ENCODE measurements at places on chromosomes 5 and 9. TPM values are rescaled to one million over a fixed set of nuclear protein-coding genes. Genes with fewer than 3 reads are reported as not detected.
A peak's percentile ranks its signal among the peaks of the same experiment; 100 is the strongest.

Gene EDIL3
- total RNA-seq = 48.1 TPM

Gene BTNL8
- total RNA-seq = not detected

Gene HK3
- not detected for total RNA-seq

Gene MYORG
- total RNA-seq = 1.3 TPM

Gene ARAP3
- 6.2 TPM for total RNA-seq

Gene ZNF367
- total RNA-seq = 0.33 TPM

Gene SHISAL2B
- not detected for total RNA-seq

Gene NXNL2
- 0.74 TPM for total RNA-seq

Gene TAS2R1
- not detected for total RNA-seq

DNA sequence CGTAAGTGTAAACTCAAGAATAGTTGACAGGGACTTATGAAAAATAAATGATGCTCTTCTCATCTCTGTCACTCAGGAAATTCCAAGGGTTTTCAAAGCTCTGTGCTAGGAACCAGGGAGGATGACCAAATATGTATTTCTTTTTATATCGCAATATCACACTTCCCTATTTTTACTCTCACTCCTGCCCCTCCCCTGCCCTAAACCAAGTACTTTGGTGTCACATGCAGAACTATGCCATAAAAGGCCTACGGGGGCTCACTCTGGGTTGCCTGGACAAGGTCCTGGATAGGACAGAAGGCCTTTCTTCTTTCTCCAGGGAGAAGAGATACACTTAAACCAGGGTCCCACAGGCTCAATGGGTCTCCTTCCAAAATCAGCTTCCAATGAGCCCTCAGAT is 8.3 kb upstream of the RETREG1 start:
- no peak for DNase-seq

DNA sequence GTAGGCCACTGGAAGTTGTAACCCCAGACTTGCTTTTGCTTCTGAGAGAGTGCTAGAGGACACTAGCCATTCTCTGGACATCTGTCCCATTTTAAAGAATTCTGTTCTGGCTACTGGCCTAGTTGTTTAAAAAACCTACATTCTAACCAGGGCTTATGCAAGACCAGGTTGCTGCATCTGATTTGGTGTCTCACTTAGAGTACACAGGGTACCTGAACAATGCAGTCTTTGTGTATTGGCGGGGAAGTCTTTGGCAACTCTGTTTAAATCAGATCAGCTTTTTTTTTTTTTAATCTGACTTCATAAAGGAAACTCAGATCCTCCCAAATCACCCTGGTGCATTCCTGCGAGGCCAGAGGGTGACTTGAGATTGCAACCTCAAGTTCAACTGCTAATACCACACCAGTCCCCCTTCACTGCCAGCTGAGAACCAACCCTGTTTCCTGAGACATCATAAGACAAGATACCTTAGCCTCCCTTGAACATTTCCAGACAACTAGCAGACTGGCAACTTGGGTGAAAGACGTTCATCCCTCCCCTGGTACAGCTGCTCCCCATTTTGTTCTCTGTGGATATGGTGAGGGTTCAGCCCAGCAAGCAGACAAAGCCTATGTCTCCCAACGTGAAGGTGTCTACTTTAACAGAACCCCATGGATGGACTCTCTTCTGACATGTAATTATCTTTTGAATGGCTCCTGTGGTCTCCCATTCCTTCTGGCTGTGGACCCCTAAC is 27.0 kb downstream of the SKP1 start:
- no peak for DNase-seq

- DNase-seq = no peak
Observed at GRCh38 chr5:148314187-148314586, 2.0 kb downstream of the SPINK7 start.

DNA sequence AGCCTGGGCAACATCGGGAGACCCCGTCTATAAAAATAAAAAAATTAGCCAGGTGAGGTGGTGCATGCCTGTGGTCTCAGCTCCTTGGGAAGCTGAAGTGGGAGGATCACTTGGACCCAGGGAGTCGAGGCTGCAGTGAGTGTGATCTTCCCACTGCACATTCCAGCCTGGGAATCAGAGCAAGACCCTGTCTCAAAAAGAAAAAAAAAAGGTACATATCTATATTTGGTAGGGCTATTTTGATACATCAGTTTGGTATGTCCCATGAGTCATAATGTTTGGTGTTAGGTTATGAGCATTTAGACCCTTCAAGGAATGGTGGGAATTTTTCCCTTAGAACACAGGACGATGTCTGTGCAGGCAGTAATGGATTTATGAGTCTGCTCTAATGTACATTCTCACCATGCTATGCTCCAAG is 55.3 kb upstream of the POU4F3 start:
- peak; percentile 78 for DNase-seq

DNA sequence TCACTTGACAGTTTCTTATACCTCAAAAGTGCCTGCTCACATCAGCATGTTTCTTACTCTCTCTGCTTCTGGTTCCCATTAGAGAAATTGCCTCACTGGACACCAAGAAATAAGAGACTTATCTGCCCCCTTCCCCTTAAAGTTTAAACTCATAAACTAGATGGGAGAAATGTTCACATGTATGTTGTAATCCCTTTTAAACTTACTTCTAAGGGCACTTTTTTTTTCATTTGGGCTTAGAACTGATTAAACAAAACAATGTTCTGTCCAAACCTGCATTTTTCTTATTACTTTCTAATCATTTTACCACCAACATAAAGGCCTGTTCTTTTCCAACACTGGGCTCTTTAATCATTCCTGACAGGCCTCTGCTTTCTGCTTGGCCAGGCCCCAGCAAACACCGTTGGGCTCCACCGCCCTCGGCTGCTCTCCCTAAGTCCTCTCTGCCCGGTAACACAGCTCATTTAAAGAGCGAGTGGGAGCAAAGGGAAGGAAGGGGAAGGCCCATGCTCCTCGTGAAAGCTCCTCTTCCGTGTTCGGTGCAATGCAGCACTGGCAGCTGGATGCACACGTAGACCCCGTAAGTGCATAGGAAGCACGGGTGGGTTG is 53.4 kb downstream of the ROR2 start:
- peak; percentile 96 for DNase-seq

DNA sequence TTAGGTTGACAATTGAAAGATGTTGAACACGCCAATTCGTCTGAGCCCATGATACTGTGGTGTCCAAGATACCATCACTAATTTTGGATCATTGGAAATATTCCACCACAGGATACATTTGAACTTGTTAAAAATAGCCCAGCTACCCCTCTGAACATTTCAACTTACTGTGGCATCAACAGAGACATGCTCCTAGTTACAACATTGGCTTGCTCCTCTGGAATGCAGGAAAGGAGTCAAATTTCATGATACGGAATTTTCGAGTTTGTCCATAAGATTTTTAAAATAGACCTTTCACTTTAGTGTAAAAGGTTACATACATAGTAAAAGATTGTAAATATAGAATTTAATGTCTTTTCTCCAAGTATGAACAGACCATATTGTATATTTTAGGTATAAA is 12.8 kb downstream of the SEMA5A start:
- DNase-seq = peak; percentile 42

DNA sequence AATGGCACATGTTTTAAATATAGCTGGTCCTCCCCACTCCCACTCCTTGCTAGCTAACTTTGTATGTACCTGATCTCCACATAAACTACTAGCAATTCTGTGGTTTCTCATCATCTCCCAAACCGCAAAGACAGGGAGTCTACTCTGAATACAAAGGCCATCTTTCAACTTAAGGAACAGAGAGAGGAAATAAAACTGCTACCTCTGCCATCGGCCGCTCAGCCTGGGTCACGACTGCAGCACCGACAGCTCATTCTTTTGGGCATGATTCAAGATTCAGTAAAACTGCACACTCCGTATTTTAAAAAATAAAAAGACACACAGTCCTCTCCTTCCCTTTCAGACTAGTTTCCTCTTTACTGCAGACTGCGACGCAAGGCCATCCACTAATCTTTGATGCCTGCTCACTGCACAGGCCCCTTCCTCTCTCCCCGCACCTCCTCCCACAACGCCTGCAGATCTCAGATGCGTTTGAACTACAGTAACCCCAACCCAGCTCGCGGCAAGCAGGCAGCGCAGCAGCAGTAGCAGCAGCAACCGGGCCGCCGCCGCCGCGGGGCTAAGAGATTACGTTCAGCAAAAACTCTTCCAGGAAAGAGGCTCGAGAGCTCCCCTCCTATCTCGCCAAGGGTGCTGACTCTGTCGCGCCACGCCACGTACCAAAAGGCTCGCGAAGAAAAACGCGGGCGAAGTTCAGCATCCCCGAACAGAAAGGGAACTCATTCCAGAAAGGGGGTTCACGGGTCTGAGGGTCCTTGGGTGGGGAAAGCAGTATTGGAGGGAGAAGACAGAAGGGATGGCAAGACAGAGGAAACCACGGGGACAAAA is 1.5 kb downstream of the RNF145 start:
- peak; percentile 75 for DNase-seq

- no peak for DNase-seq
Observed at GRCh38 chr9:1535051-1535450, 480.1 kb upstream of the SMARCA2 start.

DNA sequence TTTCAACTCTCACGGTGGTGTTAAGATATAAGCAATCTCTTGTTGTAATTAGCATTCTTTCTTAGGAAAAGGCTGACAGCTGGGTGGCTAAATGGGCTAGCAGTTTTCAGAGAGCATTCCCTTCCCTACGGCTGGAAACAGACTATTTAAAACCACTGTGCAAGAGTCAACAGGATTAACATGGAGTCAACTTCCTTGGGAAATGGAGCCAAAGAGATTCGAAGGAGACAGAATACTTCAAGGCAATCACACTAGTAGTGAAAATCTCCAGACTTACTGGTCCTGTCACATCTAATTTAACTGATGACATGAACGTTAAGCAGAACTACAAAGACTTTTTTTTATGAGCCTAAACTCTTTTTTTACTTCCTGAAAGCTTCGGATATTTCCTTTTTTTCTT is 453.3 kb upstream of the ITGA1 start:
- DNase-seq = no peak

GRCh38 chr5:96636046-96636445 is 26.1 kb upstream of the CAST start:
- no peak for DNase-seq

DNA sequence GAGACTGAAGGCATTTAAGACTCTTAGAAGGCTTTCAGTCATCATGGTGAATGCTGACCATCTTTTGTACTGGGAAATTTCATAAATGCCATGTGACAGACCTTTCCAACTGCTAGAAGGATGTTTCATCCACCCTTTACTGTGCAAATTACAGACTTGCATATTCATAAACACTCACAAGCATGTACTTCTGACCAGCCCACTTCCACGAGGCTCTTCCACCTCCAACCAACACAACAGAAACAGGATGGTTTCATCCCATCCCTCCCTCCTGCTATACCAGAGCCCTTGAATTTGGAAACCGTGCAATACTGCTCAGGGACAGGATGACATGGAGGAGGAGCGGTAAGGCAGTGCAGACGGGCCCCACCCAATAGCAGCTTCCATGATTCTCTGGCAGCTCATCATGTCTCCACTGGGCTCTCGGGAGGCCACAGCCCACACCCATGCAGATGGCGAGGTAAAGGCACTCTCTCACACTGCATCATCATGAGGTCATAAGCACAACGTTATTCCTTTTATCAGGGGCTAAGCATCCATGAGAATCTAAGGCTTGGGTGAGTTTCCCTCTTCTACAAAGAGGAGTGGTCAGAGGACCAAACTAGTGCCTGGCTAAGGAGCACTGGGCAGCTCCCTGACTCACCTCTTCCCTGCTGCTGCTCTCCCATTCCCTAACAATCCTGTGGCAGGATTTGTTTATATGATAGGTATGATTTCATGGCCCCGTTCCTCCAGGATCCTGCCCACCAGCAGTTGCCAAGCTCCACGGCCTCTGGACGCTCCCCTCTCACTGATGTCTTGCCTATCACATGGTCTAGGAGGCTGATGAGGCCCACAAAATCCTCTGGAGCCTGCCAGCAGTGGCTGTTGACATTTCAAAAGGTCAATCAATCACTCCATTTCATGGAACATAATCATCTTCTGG is 94.4 kb upstream of the FSTL4 start:
- DNase-seq = no peak

- DNase-seq = no peak
Observed at GRCh38 chr5:162324328-162324727, 256.8 kb downstream of the GABRG2 start.

DNA sequence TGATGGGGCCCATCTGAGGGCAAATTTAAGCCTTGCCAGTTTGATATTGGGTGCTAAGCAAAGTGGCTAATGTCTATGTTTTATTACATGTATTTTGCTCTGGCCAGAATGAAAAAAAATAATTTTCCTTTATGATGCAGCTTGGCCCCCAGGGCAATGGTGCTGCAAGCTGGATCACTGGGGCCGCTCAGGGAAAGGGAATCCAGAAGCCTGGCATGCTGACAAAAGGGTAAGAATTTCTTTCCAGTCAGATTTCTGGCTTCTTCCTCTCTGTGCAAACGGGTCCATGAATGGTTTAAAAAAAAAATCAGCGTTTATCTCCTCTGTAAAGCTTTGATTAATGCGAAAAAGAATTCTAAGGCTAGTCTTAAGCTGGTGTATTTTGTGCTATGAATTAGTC is 138.4 kb downstream of the MAPKAP1 start:
- DNase-seq = peak; percentile 85

GRCh38 chr9:85292261-85292660 is 449.5 kb downstream of the AGTPBP1 start:
- DNase-seq = no peak

- peak; percentile 26 for DNase-seq
Observed at GRCh38 chr9:74497748-74498620, 849 bp downstream of the RORB start.

- no peak for DNase-seq
Observed at GRCh38 chr9:34579104-34579807, 10.3 kb downstream of the CNTFR start.

DNA sequence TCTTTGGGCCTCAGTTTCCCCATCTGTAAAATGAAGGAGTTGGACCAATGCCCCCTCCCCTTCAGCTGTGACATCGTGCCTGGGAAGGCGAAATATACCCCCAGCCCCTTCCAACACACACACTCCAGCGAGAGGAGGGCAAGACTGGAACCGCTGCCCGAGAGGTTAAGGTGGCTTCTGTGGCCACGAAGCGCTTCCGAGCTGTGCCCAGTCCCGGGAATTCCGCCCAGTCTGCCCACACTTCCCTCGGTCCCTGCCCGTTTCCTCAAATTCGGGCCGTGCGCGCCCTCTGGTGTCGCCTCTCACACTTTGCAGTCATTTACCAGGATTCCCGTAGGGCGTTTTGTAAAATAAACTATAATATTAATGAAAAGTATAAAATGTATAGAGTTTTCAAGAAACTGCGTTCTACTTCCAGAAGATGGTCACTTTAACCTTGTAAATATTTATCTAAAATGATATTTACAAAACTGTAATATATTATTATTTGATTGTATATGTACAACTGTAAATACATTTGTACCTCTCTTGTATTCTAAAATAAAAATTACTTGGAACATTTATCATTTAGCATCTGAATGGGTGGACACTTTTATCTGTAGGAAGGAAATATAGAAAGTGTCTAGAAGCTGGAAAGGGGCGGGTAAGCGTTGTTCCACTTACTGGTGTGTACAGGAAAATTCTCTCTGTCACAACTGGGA is 11.0 kb upstream of the EXOSC2 start:
- DNase-seq = peak; percentile 74

GRCh38 chr9:133443982-133444381 is 15.8 kb upstream of the CACFD1 start:
- no peak for DNase-seq

Measured in fibroblast of the aortic adventitia (primary cell).